Epithelial cell of proximal tubule (primary cell): ENCODE measurements at places on chromosomes 3 and 15. TPM values are rescaled to one million over a fixed set of nuclear protein-coding genes. Genes with fewer than 3 reads are reported as not detected.
A peak's percentile ranks its signal among the peaks of the same experiment; 100 is the strongest.

Gene ATP13A5
- not detected in 2 replicates for total RNA-seq

GRCh38 chr3:151770956-151771355 is 37.2 kb downstream of the AADACL2 start:
- DNase-seq: no peak

GRCh38 chr15:74121039-74121438 is 9.3 kb upstream of the ISLR2 start:
- no peak for DNase-seq

Gene MNS1
- 3.1 and 4.8 TPM in 2 replicates for total RNA-seq

DNA sequence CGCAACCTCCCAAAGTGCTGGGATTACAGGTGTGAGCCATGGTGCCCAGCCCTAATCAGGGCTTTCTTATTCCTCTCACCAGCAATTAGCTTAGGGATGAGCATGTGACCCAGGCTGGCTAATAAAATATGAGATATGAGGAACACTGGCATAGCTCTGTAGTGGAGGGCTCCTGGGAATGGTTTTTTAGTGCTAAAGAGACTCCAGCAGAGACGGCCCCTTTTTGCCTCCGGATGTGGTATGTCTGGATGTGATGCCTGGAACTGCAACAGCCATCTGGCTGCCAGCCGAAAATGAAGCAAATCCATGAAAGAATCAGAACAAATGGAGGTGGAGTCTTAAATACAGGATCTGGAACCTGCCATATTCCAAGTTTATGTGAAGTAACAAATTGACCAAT is 69.1 kb upstream of the MAGI1 start:
- no peak for DNase-seq

DNA sequence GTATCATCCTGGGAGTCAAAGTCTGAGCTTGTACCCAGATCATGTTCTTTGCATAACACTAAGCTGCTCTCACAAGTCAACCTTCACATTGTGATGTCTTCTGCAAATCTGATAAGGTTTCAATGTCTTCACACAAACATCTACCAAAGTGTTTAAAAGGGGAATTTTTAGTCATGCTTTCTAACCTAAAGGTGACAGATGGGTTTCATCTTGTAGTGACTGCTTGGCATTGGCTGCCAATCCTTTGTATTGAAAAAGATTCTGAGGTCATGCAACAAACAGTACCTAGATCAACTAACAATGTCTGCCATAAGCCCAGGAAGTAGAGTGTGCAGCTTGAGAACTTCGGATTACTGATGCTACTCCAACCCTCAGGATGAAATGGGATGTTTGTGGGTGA is 43.6 kb upstream of the DIPK2A start:
- no peak for DNase-seq

DNA sequence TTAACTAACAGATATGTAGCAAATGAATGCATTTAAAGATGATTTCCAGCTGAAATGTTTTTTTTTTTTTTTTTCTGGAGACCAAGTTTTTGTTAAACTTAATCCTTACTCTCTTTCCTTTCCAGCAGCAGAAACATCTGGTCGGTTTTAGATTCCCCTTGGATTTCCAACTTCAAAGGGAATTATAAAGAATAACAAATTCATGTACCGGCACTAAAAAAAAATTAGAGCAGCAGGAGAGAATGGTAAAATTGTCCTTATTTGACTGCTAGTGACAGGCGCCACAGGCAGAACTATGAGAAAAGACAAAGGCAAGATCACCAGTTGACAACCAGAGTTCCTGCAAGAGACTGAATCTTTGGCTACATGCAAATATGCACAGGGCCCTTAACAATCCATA is 393.3 kb downstream of the TIGIT start:
- no peak for DNase-seq

Gene OCA2
- 0.29 TPM in 1 of 2 replicates, not detected in the other for total RNA-seq

DNA sequence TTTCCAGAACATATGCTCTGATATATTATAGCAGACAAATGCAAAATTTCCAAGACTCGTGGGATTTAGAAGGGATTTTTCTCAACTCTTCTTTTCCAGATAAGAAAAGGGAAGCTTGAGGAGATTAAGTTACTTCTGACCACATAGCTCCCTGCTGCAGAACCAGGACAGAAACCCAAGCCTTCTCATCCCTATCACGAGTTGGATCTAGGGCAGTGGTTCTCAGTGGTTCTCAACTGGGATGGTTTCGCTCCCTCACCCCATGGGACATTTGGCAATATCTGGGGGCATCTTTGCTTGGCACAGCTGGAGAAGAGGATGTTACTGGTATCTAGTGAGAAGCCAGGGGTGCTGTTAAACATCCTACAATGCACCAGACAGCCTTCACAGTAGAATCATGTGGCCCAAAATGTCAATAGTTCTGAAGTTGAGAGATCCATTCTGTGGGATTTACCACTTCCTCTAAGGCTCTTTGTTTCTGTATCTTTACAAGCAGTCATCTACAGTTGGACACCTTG is 64.2 kb downstream of the LIPC start:
- no peak for DNase-seq

GRCh38 chr3:107555359-107555758 is 32.6 kb downstream of the BBX start:
- no peak for DNase-seq

- peak; percentile 87 for DNase-seq
Measured at GRCh38 chr15:55703873-55704301, 39.1 kb downstream of the PRTG start.

GRCh38 chr3:99536555-99537314 is 101.7 kb upstream of the COL8A1 start:
- no peak for DNase-seq

GRCh38 chr15:77454265-77454664 is 33.6 kb downstream of the HMG20A start:
- DNase-seq: no peak

Gene CPNE9
- not detected in 2 replicates for total RNA-seq

Gene ATP8B4
- not detected in 2 replicates for total RNA-seq

DNA sequence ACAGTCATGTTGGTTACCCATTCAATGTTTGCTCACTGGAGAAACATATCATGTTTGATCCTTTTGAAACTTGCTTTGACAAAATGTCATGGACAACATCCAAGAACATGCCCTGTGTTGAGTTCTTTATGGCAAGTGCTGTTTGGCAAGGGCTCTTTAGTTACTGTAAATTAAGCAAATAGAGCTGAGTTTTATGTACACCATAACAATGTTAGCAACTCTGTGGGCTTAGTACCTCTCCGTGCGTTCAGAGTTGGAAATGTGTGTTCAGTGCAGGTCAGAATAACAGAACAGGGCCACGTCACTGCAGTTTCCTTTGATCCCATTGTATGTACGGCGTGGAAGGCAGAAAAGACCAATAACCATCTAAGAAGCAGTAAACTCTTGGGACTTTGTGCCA is 132.5 kb downstream of the MYRIP start:
- no peak for DNase-seq

GRCh38 chr15:57455929-57456328 is 79.6 kb downstream of the CGNL1 start:
- DNase-seq: no peak

- DNase-seq: no peak
Measured at GRCh38 chr3:24503616-24504113, 9.0 kb upstream of the THRB start.

DNA sequence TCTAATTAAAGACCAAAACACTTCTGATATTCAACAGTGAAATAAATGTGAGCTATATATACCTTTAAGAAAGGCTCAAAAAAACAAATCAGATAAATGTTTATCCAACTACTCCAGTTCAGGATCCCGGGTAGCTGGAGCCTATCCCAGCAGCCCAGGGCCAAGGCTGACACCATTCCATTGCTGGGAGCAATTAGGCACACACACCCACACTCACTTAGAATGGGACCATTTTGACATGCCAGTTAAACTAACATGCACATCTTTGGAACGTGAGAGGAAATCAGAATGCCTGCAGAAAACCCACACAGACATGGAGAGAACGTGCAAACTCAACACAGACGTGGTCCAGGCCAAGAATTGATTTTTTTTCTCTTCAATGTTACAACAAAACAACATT is 30.0 kb upstream of the PLSCR4 start:
- no peak for DNase-seq

Gene TMEM207
- not detected in 2 replicates for total RNA-seq

Gene SLC22A14
- total RNA-seq: not detected in 2 replicates

Gene SQOR
- total RNA-seq: 107 and 124 TPM in 2 replicates

DNA sequence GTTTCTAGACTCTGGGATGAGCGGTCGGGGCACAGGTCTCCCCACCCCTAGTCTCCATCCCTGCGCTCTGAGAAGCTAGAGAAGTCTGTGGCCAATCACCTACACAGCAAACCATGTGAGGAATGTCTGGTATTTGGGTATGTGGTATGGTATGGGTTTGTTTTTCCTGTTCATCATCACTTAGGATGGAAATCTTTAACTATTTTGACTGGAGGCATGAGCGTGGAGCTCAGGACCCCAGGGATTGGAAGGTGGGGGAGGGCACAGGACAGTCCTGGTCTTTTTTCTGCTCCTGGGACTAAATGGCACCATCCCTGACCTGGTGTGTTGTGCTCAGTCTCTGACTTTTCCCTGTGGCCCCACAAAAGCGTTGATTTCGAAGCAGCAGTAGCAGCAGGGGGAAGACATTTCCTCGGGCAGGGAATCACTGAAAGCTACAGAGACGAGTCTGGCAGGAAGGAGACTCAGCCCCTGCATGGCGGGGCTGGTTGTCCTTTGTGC is 191.7 kb upstream of the TPM1 start:
- peak; percentile 82 for DNase-seq

- DNase-seq: no peak
Measured at GRCh38 chr3:76107935-76108570, 322.7 kb upstream of the ZNF717 start.

Gene TGM5
- 0.06 TPM in 1 of 2 replicates, not detected in the other for total RNA-seq

- no peak for DNase-seq
Measured at GRCh38 chr3:3109407-3110298, 521 bp downstream of the IL5RA start.

GRCh38 chr3:162568706-162569105 is 1072.1 kb downstream of the OTOL1 start:
- no peak for DNase-seq

DNA sequence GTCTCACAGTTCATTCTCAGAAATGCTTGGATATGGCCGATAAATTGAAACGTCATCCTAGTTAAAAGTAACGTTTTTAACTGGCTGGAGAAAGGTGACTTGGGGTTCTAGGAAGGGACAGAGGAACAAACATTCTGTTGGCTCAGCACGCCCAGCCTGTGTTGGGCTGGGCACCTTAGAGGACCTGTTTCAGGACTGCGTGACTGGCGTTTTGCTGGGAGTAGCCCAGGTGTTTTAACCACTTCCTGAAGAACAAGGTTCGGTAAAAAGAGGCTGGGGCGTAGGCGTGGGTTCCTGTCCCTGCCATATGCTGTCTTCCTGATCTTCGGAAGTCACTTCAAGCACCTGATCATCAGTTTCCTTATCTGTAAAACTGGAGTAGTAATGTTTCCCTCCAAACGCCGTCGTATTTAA is 1.1 kb upstream of the TLNRD1 start:
- no peak for DNase-seq

- DNase-seq: no peak
Measured at GRCh38 chr3:12994357-12994606, 78.9 kb downstream of the IQSEC1 start.

GRCh38 chr3:66486646-66487045 is 14.2 kb downstream of the LRIG1 start:
- no peak for DNase-seq

DNA sequence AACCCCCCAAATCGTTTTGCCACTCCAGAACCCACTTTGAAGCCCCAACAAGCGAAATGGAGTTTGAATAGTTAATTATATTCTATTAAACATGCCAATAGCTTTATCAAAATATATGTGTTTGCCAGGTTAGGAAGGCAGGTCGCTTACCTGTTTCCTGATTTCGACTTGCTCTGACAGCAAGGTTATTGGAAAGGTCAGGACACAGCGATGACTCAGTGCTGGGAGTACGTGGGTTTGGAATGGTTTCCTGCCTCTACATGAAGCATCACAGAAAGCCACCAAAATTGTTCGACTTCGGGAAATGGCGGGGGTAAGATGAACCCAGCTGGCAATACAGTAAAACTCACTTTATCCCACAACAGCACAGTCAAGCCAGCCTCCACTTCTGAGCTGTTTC is 135.6 kb upstream of the ABI3BP start:
- DNase-seq: peak; percentile 6

DNA sequence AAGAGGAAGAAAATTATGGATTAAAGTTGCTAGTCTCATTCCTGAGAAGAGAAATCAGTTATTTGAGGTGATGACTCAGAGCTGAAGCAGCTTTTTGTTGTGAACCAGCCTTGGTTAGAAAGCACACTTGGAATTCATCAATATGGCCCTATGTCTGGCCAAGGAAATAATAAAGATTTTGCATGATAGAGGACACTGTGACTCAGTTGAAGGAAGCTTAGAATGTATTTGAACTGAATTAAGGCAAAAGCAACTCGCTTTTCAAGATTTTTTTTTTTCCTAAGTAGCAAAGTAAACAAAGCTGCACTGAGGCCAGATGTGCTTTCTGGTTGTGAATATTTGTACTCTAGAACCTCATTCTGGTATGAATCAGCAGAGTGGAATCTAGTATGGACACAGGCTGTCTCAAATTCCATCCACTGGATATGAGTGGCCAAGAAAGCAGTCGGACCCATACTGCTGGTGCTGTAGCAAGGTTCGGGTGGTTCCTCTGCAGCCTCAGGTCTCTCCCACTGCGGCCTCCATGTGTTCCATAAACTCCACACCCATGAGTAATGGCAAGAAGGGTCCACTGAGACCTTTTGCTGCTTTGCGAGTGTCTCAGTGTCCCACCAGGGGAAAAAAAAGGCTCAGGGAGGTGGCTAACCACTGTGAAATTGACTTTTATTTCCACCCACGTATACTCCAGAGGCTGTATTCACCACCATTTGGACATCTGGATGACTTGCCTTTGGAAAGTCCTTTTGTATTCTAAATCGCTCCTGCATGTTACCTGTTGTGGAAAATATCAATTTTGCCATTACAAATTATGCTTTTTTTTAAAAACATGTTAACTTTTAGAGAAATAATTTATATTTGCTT is 53.1 kb downstream of the TGFBR2 start:
- peak; percentile 74 for DNase-seq

Gene USP4
- total RNA-seq: 6.2 and 8.7 TPM in 2 replicates

- DNase-seq: peak; percentile 23
Measured at GRCh38 chr3:36907911-36908646, 36.8 kb downstream of the TRANK1 start.

GRCh38 chr15:76071806-76072205 is 12.0 kb downstream of the TMEM266 start:
- DNase-seq: no peak

DNA sequence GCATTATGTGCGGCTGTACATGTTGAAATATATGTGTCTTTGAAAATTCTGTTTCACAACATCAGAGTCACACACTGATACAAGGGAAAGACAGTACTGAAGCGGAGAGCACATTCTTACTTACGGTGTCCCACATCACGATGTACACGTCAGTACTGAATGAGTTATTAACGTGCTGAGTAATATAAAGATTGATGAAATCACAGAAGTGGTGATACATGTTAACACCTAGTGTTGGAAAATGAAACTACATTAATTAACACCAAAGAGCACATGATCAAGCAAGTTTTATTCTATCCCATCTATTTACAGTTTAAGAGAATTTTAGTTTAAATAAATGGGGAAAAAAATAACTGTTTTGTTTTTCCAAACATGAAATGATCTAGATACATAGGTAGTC is 15.6 kb downstream of the EOGT start:
- no peak for DNase-seq

- DNase-seq: no peak
Measured at GRCh38 chr3:77303955-77304699, 264.2 kb downstream of the ROBO2 start.

Gene OXTR
- total RNA-seq: 5.9 and 8.4 TPM in 2 replicates

Gene GPR62
- not detected in 2 replicates for total RNA-seq
